ENCODE measurements at places on chromosomes 12 and 14.

- no peak for DNase-seq
Observed at GRCh38 chr12:13749389-13749788, 232.0 kb downstream of the GRIN2B start.

DNA sequence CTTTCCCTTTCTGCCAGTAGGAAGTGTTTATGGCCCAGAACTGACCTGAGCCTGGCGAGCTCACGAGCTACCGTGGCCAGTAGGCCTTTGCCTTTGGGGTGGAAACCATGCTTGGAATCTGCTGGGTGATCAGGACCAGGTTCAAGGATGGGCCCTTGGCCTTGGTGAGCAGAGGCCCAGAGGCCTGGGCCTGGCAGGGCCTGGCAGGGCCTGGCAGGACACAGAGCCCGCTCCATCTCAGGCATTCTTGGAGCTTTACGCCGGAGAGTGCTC is 184.8 kb upstream of the RTL1 start:
- no peak for DNase-seq

DNA sequence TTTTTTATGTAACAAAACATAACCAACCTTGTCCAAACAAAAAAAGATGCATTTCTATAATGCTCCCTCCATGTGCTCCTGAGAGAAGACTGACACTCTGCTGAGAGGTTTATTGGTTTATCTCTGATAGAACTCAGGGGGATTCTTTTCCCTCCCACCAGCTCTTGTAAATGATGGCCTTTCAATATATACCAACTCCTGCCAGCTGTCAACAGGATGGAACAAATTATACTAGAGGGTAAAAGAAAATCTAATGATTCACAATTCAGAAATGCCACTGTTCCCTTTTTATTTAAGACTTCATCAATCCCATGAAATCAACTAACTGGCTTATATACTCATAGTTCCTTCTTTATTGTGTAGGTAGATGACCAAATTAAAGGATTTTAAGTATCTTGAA is 25.4 kb downstream of the PSMC1 start:
- DNase-seq: no peak

DNA sequence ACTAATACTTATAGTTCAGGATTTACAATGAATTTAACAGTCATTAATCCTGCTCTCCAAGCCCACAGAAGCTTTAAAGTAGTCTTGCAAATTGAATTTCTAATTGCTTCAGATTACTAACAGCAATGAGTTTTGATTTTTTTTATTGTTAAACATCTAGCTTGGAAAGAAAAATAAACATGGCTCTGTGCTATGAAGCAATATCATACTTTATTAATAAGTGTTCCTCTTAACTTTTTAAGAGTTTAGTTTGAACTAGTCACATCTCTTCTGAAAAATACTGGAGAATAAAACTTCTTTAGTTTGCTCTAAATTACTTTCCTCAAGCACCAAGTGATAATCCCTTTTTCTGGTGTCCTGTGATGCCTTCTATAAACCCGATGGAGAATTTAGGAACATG is 250.2 kb downstream of the TRHDE start:
- no peak for DNase-seq

DNA sequence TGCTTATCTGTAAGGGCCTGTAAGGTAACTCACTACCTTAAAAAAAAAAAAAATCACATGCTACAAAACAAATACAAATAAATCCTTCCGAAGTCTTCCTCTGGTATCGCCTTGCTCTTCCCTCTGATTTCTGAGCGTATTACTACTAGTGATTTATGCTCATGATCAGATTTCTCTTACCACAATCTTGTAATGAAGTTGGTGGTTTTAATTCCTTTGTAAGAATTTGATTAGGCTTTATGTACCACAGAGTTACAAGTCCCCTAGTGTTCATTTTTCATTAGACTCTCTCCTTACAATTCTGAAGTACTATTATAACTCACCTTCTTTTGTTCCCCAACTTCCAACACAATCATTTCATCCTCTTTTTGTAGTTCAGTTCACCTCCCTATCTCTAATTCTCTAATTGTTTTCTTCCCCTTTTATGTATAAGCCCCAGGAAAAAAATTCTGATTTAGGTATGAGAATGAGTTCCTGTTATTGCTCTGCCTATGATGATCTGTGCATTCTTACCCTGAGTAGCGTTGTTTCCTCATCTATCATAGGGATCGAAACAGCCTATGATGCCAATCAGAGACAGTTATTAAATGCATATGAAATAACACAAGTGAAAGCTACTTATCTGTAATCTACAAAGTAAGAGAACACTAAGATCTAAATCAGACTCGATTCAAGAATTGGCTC is 81.5 kb downstream of the EPS8 start:
- no peak for DNase-seq

GRCh38 chr12:5262885-5263284 is 169.0 kb upstream of the NTF3 start:
- DNase-seq: no peak

DNA sequence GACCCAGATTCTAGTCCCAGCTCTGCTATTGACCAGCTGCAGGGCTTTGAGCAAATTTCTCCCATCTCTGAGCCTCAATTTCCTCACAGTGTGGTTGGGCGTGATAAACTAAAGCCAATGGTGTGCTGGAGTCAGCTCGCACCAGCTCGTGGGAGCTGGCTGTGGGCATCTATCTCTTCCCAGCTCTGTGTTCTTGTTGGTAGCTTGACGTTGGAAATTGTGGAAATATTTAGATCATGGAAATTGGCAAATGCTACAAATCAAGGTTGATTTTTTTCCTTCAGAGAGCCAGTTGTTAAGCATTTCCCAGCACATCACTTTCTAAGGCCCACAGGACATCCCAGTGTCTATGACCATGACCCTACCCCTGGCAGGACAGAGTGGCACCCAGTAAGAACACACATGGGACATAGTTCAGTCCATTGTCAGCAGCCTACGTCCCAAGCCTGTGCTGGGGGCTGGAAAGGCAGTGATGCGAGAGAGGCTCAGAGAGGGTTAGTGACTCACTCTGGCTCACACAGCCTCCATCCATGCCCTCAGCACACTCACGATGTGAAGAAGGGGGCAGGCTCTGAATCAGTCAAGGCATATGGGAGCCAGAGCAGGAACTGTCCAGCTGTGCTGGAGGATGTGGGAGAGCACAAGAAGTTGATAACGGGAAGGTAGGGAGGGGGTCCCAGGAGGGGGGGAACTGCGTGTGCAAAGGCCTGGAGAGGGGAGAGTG is 77.6 kb downstream of the LGMN start:
- DNase-seq: no peak

DNA sequence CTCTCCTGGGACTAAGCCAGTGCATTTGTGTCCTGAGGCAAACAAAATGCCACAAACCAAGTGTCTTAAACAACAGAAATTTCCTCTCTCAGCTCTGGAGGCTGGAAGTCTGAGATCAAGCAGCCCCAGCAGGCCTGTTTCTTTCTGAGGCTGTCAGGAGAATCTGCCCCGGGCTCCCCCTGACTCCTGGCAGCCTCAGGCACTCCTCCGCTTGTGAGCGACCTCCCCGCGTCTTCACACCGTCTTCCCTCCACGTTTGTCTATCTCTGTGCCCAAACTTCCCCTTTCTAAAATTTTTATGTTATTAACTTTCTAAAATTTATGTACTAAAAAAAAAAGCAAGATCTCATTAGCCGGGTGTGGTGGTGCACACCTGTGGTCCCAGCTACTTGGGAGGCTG is 59.7 kb downstream of the RIMBP2 start:
- no peak for DNase-seq

GRCh38 chr12:54522243-54522642 is 24.7 kb downstream of the NCKAP1L start:
- no peak for DNase-seq

- DNase-seq: no peak
Observed at GRCh38 chr12:66041651-66042363, 88.7 kb downstream of the LLPH start.

GRCh38 chr12:107450541-107450940 is 235.1 kb upstream of the PWP1 start:
- DNase-seq: no peak

- DNase-seq: no peak
Observed at GRCh38 chr14:56115334-56115870, 2.8 kb upstream of the PELI2 start.

DNA sequence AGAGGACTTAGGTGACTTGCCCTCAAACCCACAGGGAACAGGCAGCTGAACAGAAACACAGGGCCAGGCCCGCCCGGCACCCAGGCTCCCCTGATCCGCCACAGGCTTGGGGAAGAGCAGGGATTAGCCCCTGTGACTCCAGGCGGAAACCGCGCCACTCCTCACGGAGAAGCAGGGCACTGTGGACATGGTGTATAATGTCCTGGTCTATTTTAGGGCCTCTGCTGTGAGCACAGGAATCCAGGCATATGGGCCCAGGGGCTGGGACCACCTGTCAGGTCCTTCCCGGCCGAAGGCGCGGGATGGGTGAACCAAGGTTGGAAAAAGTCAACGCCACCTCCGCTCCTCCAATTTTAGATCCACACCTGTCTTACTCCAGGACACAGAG is 34.6 kb upstream of the MEG3 start:
- DNase-seq: no peak

- DNase-seq: no peak
Observed at GRCh38 chr12:52645120-52645761, 6.8 kb downstream of the KRT2 start.

- no peak for DNase-seq
Observed at GRCh38 chr12:106062693-106063092, 76.1 kb downstream of the NUAK1 start.

DNA sequence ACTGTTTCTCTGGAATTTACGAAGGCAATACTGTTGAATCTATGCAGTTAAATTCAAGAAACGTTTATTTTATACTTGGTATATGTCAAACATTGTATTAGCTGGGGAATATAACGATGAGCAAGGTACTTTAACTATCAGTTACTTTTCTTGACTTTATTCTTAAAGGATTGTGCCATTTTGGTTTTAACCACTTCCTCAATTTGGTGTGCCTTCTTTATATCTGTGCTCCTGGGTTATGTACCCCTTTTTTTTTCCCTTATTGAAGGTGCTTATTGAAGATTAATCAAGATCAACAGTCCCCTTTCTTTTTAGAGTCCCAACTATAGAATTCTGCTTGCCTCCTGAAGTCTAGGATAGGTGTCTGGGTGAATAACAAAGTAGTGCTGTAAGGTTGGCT is 5.8 kb downstream of the RAB21 start:
- DNase-seq: no peak

DNA sequence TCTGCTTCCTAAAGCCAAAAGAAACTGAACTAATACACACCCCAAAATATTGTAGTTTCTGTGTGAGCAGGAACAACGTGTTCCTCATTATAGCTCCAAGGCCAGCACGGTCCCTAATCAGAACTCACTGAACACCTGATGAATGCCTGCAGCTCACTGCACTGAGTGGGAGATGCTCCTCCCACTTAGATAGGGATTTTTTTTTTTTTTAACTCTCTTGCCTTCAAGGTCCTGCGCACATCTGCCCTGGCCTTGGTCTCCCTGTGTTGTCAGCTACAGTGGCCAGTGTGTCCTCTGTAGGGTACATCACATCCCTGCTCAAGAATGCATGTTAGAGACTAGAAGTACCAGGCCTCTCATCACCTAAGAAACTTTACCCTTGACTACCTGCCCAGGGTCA is 44.3 kb upstream of the TMPO start:
- no peak for DNase-seq

GRCh38 chr12:43015090-43015737 is 425.7 kb upstream of the PRICKLE1 start:
- no peak for DNase-seq

- no peak for DNase-seq
Observed at GRCh38 chr12:81835783-81836182, 76.6 kb upstream of the PPFIA2 start.

GRCh38 chr14:72662214-72662613 is 231.7 kb downstream of the DPF3 start:
- no peak for DNase-seq

GRCh38 chr14:63952053-63952932 is 99.5 kb downstream of the SYNE2 start:
- DNase-seq: no peak

DNA sequence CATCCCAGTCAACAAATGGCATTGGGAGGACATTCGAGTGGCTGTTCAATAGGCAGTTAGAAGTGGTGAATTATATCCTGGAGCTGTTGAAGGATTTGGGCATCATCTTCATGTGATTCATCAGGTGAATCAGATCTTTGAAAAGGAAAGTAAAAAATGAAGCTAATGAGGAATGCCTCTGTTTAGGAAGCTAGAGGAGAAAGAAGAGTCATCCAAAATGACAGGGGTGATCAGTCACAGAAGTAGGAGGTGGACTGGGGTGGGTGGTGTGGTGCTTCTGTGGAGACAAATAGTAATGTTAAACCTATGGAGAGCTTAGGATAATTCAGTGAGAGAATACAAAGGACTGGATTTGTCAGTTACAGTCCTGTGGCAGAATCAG is 32.7 kb downstream of the DIP2B start:
- DNase-seq: no peak

- DNase-seq: no peak
Observed at GRCh38 chr12:88251798-88252197, 109.7 kb downstream of the TMTC3 start.

GRCh38 chr12:20057398-20057797 is 310.9 kb upstream of the PDE3A start:
- DNase-seq: no peak

DNA sequence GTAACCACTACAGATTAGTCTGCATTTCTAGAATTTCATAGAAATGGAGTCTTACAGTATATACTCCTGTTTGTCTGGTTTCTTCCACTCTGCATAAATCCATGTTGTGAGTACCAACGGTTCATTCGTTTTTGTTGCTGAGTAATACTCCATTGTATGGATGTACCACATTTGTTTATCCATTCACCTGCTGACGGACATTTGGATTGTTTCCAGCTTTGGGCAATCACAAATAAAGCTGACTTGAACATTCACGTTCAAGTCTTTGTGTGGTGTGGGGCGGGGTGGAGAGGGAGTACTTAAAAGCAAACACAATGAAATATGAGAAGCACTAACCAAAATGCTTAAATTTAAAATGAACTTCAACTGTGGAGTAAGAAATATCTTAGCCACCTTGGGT is 7.1 kb downstream of the HECTD4 start:
- no peak for DNase-seq

DNA sequence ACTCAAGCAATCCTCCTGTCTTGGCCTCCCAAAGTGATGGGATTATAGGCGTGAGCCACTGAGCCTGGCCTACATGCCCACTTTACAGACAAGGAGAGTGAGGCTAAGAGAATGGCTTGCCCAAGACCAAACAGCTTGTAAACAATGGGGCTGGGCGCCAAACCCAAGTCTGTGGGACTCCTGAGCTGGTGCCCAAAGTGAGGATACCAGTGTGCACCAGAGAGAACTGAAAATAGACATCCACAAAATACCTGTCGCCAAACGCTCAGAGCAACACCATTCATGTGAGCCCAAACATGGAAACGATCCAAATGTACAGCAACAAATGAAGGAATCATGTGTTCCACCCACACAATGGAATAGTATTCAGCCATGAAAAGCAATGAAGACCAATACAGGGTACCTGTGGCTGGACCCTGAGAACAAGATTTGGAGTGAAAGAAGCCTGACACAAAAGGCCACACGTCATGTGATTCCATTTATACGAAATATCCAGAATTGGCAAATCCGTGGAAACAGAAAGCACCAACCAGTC is 38.2 kb downstream of the CCNK start:
- no peak for DNase-seq

Measured in SIG-M5 (cell line).